Activated T-cell treated with anti-CD3 and anti-CD28 coated beads, Interleukin-2, amount 50 U/mL, for 4 hours (primary cell): ENCODE measurements at places on chromosomes 12 and 14. TPM values are rescaled to one million over a fixed set of nuclear protein-coding genes. Genes with fewer than 3 reads are reported as not detected.

DNA sequence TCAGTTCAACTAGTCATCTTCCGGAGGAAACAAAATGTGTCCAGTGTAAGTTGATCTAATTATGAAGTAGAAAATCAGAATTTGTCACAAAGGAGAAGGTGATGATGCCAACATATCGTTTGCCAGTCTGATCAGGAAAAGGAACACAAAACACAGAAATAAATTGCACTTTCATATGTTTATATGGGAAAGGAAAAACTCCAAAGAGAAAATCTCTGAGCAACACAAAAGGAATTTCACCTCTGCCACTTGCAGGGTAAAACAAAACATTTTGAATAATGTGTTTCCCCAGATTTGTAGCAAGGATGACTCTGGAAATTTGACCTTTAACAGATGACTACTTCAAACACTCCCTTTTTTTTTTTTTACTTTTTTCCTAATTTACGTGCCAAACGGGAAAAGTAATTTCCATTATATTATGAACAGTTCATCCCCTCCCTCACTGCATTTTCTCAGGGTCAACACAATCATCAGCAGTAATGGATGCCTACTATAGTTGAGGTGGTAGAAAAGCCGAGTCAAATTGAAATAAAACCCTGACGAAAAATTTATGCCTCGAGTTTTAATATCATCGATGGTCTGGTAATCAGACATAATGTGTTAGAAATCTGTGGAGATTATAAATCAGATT is 25.6 kb downstream of the MGAT4C start:
- DNase-seq: no peak

DNA sequence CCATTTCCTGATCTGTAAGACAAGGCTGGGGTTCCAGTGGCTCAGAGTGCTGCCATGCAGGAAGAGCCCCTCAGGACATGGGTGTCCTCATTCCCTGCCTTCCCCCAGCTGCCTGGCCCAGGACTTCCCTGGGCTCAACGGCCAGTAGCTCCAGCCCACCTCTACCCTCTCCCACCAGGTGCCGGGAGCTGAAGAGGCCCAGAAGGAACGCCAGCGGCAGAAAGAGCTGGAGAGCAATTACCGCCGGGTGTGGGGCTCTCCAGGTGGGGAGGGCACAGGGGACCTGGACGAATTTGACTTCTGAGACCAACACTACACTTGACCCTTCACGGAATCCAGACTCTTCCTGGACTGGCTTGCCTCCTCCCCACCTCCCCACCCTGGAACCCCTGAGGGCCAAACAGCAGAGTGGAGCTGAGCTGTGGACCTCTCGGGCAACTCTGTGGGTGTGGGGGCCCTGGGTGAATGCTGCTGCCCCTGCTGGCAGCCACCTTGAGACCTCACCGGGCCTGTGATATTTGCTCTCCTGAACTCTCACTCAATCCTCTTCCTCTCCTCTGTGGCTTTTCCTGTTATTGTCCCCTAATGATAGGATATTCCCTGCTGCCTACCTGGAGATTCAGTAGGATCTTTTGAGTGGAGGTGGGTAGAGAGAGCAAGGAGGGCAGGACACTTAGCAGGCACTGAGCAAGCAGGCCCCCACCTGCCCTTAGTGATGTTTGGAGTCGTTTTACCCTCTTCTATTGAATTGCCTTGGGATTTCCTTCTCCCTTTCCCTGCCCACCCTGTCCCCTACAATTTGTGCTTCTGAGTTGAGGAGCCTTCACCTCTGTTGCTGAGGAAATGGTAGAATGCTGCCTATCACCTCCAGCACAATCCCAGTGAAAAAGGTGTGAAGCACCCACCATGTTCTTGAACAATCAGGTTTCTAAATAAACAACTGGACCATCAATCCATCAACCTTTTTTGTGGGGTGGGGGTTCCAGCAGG is 17.6 kb downstream of the AGAP2 start:
- no peak for DNase-seq

- no peak for DNase-seq
These were observed 196.6 kb upstream of the DIO3 start for GRCh38 chr14:101364503-101365328.

GRCh38 chr12:69509308-69509736 is 39.1 kb downstream of the FRS2 start:
- no peak for DNase-seq

- no peak for DNase-seq
These were observed 251.1 kb downstream of the MED13L start for GRCh38 chr12:116026346-116026745.

DNA sequence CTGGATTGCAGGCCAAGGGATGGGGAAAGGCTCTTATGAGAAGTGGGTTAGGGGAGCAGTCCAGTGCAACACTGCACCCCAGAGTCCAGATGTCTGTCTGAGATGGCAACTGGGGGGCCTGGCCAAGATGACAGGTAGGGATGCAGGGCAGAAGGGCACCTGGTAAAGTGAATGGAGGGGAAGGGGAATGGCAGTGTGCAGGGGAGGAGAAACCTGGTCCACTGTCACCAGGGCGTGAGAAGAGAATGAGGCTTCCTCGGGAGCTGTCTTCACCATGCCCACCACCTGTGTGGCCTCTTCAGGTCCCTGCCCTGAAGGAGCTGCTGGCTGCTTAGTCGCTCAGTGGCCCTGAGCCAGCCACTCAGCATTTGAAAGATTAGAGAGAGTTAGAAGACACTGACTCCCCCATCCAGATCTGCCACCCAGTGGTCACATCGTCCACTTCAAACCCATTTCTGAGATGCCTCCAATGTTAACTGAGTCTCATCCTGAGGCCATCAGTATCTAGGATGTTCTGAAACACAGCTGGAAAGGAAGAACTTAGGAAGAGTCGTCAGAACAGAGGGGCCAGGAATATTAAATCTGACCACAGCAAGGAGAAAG is 57.3 kb downstream of the PLEKHG3 start:
- DNase-seq: no peak

DNA sequence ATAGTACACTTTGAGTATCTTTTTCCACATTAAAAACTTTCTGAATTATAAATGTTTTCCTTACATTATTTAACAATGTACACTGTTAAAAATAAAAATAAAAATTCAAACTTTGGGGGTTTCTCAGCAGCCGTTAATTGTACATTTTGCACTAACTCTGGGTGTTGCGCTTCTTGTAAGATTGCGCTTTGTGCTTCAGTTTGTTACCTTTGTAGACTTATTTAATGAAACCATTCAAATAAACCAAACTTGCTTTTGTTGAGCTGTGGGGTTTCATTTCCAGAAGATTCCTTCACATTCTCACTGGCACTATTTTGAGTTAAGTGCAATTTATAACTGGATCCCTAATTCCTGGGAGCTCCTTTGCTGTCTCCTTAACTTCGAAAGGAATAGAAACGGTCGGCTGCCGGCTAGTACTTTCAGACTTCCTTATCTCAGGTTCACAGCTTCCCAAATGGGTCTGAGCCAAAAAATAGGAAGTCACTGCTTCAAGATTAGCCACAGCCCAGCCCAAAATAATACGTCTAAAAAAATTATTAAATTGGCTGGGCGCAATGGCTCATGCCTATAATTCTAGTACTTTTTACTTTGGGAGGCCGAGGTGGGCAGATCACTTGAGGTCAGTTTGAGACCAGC is 38.2 kb downstream of the RAD52 start:
- DNase-seq: no peak

DNA sequence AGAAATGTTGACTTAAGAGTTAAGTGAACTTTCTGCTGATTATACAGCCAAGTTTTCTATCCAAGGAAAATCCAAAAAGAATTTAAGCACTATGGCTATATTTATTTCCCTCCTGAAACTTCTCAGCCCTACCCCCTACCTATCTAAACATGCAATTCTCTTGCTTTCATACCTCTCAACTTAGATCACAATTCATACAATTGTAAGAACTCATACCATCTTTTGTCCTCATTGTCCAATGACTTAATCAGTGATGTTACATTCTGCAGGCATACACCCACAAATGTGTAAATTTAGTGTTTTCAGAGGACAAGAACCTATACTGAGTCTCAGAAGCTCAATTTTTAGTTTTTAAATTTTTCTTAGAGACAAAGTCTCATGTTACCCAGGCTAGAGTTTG is 62.1 kb downstream of the ZFC3H1 start:
- DNase-seq: no peak

GRCh38 chr12:69666798-69667197 is 32.3 kb downstream of the BEST3 start:
- no peak for DNase-seq

DNA sequence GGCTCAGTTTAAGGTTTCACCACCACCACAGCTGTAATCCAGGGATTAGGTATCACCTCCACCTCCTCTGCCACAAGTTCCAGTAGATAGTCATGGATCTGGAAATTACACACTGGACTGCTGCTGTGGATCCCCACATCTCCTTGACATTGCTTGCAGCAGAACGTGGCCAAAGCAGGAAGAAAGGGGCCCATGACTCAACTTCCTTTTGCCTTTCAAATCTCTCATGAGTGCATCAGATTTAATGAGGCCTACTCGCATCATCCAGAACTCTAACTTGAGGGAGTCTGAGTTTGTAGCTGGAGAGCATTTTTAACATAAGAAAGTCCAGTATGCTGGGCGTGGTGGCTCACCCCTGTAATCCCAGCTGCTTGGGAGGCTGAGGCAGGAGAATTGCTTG is 29.2 kb upstream of the TMED10 start:
- no peak for DNase-seq

DNA sequence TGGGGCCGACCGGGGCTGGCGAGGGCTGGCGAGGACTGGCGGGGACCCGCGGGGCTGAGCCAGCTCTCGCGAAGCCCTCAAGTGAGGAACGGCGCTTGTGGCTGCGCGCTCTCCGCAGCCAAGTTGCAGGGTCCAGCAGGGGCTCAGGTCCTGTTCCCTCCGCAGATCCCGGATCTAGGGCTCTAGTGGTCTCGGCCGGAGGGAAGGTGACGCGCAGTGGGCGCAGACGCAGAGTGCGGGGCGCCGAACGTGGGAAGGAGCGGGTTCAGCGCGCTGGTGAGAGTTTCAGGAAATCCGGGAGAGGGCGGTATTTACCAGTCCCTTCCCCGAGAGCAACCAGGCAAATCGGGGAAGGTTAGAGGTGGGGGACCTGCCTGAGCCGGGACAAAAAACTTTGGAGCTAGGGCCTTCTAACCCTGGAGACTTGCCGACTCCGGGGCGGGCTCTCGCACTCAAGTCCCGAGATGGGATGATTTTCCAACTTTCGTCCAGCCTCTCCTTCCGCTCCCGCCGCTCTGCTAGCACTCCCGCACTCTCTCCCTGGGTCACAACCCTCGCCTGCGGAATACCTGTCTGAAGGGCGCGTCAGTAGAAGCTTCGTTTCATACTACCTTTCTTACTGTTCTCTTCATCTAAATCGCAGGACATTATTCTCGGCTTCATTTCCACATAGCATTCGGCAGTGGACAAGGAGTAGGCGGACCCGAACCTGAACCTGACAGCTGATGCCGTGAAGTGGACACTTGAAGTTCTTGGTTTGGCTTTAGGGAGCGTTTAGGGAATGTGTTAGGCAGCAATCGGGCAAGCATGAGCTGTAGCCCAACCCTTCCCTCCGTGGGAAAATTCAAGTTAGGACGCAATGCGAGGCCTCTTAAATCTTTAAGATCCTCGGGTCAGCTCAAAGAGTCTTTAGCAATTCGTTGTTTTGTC is 13.6 kb upstream of the PAX9 start:
- no peak for DNase-seq

GRCh38 chr12:121773011-121773777 is 20.3 kb downstream of the RHOF start:
- peak; percentile 73 for DNase-seq

- no peak for DNase-seq
These were observed 19.3 kb upstream of the TEX22 start for GRCh38 chr14:105378873-105379685.

DNA sequence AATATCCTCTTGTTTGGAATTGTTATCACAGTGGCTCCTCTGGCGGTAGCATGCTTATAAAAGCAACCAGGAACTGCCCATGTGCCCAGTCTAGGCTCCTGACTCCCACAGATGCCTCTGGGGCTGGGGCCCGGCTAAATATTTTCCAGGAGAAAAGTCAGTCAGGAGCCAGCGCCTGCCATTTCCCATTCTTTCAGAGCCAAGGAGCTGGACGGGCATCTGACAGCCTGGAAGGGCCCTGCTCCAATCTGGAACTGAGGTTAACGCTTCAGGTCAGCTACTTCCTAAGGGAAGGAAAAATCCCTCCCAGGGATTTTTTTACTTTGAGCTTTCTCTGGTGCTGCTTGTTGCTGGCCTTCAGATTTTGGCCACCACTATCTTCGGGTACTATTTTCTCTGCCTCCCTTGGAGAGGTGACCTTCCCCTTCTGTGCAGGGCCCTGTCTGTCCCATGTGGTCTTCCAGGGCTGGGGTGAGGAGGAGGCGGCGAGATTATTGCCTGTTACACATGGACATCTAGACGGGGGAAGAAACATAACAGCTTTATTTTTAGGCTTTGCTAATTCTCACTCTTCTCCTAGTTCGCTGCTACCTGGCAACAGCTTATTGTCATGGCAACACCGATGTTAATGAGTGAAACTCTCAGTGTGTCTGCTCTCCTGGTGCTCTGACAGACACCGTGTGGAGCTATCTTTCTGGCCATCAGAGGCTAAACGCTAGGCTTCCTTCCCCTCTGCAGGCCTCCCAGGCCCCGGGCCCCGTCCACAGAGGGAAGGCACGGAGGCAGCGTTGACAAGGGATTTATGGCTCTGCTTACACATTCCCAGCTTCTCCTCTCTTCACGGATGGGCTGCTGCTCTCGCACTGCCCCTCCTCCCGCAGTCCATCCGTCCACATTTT is 160.4 kb downstream of the CACNA1C start:
- DNase-seq: no peak

Gene KRT85
- total RNA-seq: not detected

Gene IL22
- total RNA-seq: 1.5 TPM

Gene GPR68
- total RNA-seq: 6.0 TPM

Gene DNAH10
- total RNA-seq: 0.20 TPM

Gene KSR2
- total RNA-seq: 0.05 TPM

Gene HOXC5
- total RNA-seq: not detected

Gene METTL25
- total RNA-seq: 6.7 TPM

Gene MYF6
- total RNA-seq: not detected
